ENCODE measurements at places on chromosomes 6 and 20.

- DNase-seq, result no peak
These were observed 133.1 kb upstream of the FOXA2 start for GRCh38 chr20:22717466-22717865.

DNA sequence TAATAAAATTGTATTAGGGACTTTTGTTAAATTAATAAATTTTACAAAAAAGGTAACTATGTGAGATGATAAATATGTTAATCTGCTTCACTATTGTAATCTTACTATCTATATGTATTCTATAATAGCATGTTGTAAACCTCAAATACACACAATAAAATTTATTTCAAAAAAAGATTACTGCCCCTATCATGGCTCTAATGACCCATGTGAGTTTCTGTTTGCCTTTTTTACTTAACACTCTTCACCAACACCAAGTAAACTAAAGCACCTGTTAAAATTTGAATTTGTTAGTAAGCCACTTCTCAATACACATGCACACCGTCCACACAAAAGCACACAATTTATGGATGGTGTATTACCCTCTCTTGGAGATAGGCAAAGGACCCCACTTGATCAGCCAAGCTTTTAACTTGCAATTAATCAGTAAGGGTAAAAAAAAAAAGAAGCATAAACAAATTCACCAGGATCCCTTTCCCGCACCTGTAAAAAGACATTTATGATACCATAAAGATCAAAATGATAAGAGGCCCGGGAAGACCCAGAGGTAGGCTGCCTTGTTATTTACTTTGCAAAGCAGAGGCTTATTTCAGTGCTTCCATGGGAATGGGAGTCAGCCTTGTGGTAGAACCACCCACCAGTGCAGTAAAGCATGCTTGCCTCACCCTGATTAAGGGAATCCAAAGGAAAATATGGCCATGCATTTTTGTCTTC, 28.6 kb upstream of the PKHD1 start:
- no peak for DNase-seq

DNA sequence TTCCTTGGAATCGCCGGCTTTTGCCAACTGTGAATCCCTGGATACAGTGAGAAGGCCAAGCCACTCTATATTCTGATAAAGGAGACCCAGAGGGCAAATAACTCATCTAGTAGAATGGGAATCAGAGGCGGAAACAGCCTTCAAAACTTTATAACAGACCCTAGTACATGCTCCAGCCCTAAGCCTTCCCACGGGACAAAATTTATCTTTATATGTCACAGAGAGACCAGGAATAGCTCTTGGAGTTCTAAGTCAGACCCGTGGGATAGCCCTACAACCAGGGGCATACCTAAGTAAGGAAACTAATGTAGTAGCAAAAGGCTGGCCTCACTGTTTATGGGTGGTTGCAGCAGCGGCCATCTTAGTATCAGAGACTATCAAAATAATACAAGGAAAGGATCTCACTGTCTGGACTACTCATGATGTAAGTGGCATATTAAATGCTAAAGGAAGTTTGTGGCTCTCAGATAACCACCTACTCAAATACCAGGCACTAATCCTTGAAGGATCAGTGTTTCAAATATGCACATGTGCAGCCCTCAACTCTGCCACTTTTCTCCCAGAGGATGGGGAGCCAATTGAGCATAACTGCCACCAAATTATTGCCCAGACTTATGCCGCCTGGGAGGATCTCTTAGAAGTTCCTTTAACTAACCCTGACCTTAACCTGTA, 29.5 kb downstream of the CEP85L start:
- no peak for DNase-seq

DNA sequence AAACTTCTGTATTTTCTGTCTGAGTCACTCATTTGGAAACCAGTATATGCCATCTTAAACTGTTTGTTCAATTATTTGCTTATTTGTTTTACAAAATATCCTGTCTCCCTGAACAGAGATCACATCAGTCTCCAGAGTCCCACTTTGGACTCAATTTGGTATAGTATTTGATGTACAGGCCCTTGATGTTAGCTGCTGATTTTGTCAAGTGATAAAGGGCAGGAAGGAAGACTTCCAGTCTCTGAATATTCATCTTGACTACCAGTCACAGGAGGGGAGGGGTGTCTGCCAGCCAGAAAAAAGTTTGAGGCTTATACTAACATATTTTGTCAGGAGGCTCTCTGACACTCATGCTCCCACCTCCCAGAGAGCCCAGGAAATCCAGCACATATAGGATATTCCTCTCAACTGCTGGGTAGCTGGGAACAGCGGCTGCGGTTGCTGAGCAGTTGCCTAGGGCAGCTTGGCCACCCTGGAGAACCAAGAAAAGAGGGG, 376.8 kb upstream of the RUNX2 start:
- DNase-seq, result no peak

- DNase-seq, result no peak
These were observed 15.2 kb downstream of the CDH22 start for GRCh38 chr20:46293084-46293483.

GRCh38 chr20:62401331-62401779, 5.7 kb downstream of the CABLES2 start:
- DNase-seq, result no peak

DNA sequence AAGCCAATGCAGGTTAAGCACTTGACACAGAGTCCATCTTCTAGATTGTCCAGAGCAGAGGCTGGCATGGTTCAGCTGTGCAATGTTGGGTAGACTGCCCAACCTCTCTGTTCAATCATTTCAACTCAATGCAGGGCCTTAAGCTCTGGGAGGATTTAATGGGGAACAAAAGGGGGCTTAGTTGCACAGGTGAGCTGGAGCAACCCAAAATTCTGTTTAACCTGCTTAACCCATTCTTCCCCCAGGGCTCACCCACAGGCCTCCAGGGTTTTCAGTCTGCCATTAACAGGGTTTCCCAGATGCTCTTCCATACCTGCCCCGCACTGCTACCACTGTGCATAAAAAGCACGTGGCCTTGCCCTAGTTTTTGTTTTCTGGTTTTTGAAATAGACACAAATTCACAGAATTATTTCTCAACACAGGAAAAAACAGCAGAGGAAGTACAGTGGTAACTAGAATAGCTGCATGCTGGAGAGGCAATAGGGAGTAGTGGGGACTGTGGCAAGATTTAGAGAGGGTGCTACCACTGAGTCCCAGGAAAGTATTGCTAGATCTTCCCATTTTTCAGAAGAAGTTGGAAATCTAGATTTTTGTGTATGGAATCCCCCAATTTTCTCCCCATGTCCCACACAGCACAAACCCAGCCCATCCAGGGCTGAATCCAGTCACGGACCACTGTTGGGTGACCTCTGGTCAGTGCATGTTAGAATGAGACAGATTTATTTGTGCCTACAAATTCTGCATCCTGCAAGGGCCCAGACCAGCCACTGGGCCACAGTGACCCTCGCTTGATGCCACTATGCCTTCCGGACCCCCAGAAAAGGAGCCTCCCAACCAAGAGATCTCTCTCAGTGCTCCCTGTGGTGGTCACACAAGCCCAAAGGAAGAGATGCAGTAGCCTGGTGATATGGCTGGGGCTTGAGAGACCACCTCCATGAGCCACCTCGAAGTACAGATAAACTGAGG, 4.6 kb downstream of the PTGIS start:
- no peak for DNase-seq

DNA sequence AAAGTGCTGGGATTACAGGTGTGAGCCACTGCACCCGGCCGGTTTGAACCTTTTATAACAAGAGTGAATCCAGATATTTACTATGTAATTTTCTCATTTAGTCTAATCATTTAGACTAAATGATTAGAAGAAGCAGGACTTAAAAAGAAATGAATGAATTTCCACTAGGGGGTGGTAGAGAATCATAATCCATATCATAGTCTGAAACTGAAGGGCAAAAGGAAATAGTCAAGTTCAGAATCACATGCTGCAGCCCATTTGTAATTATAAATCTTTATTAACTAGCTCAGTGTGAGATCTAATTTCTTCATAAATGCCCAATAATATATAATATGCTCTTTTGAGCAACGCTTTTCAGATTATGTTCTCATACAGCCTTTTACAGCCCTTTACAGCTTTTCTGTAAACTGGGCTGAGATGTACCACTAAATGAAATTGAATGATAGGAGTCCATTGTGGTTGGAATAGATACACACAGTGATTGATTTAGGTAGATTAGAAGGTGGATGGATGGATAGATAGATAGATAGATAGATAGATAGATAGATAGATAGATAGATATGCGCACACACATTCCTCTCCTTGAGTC, 31.8 kb downstream of the PSMB9 start:
- DNase-seq, result no peak

GRCh38 chr6:42482174-42482573, 30.4 kb upstream of the TRERF1 start:
- DNase-seq, result no peak

DNA sequence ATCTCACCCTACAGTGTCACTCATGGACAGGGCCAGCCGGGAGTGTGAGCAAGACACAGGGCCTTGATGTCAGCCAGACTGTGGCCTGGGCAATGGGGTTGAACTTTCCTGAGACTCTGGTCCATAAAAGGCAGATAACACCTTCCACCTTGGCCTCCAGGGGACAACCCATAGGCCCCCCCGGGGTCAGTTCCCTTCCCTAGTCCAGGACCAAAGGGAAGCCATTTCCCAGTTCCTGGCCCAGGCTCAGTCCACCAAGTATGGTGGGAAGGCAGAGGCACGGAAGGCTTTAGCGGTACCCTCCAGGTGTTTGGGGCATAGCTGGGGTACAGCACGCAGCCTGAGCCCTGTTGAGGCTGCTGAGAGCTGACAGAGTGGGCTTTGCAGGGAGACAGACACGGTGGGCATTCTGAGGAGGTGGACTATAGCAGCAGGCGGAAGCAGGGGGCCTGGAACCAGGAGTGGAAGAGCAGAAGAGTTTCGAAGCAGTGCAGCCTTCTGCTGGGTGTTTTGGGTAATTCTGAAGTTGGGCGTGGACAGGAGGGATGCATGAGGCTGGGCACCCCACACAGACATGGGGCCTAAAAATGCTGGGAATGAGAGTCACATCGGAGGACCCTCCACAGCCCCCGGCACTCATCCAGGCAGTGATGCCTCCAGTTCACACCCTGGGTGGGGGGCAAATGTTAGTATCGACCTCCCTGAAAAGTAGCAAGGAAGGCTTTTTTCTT, 43.9 kb upstream of the CD93 start:
- DNase-seq, result no peak

DNA sequence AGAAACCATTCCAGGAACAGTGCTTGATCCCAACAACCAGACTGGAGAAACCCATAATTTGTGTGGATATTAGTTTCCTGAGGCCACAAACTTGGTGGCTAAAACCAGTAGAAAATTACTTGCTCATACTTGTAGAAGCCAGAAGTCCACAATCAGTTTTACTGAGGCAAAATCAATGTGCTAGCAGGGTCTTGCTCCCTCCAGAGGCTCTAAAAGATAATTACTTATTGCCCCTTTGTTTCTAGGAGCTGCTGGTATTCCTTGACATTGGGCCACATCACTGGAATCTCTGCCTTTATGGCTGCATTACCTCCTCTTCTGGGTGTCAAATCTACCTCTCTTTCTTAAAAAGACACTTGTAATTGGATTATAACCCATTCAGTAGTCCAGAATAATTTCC, 142.2 kb upstream of the SAMD5 start:
- no peak for DNase-seq

GRCh38 chr6:119355157-119355556, 5.6 kb upstream of the MAN1A1 start:
- no peak for DNase-seq

GRCh38 chr20:8795404-8795803, 273.5 kb upstream of the PLCB4 start:
- no peak for DNase-seq

- DNase-seq, result no peak
These were observed 333.9 kb upstream of the CNR1 start for GRCh38 chr6:88499845-88500699.

DNA sequence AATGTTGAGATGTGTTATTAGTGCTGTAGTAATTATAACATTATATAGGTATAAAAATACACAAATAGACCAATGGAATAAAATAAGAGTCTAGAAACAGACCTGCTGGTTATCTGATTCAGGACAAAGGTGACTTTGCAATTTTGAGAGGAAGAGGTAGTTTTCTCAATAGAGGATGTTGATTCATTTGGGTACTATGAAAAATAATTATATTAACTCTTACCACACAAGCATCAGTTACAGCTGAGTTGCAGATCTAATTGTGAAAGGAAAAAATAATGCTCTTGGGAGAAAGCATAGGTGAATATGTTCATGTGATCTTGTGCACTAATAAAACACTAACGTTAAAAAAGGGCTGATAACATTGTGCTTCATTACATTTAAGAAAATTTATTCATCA, 103.0 kb downstream of the BCKDHB start:
- DNase-seq, result no peak

GRCh38 chr6:74369556-74369993, 673.6 kb downstream of the CD109 start:
- DNase-seq, result no peak

DNA sequence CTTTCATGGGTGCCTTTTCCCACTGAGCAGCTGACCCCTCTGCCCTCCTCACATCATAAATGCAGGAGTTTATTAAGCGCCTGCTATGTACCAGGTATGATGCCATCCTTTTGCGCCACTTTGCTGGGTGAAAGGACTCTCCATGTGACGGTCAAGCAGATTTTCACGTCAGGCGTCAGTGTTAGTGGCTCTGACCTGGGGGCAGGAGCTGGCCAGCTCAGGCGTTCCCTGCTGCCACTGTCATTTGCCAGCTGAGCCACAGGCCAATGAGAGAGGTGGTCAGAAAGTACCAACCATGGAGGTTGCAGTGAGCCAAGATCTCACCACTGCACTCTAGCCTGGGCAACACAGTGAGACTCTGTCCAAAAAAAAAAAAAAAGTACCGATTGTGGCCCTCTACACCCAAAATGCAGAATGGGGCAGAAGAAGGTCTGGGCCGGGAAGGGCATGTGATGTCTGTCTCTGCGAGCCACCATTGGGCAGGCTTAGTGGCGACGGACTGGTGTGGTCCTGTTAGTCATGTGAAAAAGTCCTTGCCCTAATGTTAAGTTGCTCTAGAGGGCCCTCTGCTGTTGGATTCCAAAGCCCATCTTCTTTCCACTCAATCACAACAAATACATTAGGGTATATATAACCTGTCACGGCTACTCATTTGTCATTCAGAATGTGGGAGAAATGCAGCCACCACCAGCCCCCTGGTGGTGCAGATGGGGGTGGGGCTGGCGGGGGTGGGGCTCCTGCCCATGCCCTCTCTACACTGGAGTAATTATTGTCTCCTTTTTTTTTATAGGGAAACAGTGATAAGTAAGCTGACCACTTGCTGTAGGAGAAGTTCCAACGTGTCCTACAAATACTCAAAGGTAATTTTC, 18.4 kb upstream of the SLC22A1 start:
- no peak for DNase-seq
